ENCODE measurements at places on chromosomes 2 and 18.
A peak's percentile ranks its signal among the peaks of the same experiment; 100 is the strongest.

- DNase-seq, result no peak
Measured at GRCh38 chr2:11677136-11678055, 7.4 kb upstream of the NTSR2 start.

- no peak for DNase-seq
Measured at GRCh38 chr2:157743051-157743450, 114.4 kb upstream of the ACVR1C start.

DNA sequence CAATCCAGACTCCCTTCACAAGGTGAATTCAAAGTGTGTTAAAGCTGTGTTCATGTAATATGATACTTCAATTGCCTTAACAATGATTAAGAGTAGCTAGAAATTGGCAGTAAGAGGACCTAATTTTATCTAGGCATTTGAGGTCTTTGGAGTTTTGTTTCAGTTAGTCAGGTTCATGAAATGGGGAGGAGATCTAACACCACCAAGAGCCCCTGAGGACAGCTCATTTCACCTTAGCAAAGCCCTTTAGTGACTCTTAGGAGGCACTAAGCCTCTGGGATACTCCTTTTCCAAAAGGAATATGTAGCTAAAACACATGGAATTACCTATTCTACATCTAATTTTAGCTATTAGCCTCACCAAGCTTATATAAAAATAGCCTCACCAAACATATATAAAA is 716.5 kb upstream of the RAB6C start:
- no peak for DNase-seq

GRCh38 chr18:21798126-21798525 is 57.5 kb downstream of the MIB1 start:
- DNase-seq, result no peak

- DNase-seq, result no peak
Measured at GRCh38 chr2:135913727-135914365, 37.6 kb upstream of the MCM6 start.

- no peak for DNase-seq
Measured at GRCh38 chr2:169823996-169824372, 721 bp downstream of the METTL5 start.

GRCh38 chr2:20966061-20966595 is 77.7 kb downstream of the APOB start:
- DNase-seq, result no peak

GRCh38 chr2:144448389-144449027 is 71.4 kb downstream of the ZEB2 start:
- no peak for DNase-seq

- DNase-seq, result no peak
Measured at GRCh38 chr2:60649721-60650120, 96.3 kb upstream of the BCL11A start.

GRCh38 chr2:239429473-239430350 is 28.9 kb upstream of the HDAC4 start:
- DNase-seq, result no peak

DNA sequence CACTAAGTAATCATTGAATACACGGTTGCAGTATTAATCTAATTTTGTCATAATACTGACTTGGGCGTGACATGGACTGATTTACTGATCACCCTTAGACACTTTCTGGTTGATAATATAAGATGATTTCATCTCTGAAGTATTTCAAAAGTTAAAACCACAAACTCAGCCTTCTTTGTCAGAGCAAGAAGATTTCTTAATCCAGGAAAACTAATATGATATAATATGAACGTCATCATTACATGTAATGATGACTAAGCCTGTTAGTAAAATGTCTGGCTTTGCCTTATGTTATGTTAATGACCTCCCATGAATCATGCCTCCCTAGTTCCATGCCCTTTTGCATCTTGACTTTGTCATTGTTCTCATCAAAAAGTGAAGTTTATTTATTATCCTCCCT is 1325.0 kb upstream of the CDH2 start:
- DNase-seq, result peak; percentile 71

GRCh38 chr2:60324536-60324935 is 228.9 kb downstream of the BCL11A start:
- DNase-seq, result no peak

DNA sequence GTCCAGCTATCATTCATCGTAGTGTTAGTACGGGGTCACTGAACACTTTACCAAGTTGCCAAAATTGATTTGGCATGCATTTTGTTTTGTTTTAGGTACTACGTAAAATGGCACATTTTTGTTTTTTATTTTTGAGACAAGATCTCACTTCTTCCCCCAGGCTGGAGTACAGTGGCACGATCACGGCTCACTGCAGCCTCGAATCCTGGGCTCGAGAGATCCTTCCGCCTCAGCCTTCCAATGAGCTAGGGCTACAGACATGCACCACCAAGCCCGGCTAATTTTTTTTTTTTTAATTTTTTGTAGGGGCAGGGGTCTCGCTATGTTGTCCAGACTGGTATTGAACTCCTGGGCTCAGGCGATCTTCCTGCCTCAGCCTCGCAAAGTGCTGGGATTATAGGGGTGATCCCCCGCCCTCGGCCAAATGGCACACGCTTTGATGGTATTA is 786 bp downstream of the TAF1B start:
- no peak for DNase-seq

DNA sequence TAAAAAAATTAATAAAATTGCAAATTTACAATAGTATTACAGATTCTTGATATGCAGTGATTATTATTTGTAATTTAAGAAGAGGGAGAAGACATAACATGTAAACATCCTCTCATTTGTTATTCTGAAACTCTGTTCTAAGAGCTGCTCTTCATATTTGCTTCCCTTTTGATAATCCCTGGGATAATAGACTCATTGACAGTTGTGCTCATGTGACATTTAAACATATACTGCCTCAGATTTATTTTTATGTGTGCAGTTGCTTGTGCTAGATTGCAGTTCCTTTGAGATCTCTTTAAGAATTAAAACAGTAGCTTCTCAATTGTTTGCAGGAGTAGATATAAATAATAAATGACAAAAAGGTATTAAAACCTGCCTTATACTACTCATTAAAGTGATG is 605.1 kb upstream of the CNTNAP5 start:
- no peak for DNase-seq

DNA sequence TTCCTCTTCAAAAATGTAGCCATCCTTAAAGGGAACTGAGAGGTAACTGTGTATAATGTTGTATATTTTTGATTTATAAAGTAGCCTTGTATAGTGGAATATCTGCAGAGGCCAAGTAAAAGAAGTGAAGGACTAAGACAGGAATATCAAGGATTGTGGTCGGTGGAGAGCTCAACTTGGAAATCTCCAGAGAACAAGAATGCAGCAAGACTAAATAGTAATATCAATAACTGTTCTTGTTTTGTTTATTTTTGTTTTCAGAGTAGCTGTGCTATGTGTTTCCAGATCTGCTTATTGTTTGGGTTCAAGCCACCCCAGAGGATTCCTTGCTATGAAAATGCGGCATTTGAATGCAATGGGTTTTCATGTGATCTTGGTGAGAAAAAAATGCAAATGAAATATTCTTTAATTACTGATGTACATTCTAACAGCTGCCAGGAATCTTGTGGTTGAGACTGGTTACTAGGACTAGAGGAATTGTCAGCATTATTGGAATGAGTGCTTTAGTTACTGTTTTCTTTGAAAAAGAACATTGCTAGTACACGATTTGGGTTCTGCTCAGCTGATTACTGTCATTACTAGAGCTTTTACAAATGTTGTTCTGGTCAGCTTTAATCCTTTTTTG is 25.0 kb downstream of the FASTKD2 start:
- DNase-seq, result no peak

GRCh38 chr2:2638547-2639220 is 307.6 kb upstream of the MYT1L start:
- DNase-seq, result no peak

DNA sequence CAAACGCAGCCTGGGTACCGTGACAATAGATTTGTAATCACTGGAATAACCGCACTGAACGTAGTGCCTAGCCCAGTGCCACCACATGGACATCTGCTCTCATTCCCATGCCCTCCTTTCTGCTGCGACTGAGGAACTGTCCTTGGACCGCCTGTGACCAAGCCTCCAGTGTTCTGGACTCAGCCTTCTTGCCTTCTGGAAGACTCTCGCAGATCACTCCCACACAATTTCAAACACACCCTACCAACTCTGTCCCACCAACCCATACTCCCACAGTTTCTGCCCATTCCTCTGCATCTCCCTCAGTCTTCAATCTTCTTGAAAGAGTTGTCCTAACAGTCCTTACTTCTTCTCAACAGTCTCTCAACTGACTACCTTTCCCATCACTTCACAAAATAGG is 2.1 kb downstream of the RNF149 start:
- DNase-seq, result no peak

- peak; percentile 17 for DNase-seq
Measured at GRCh38 chr2:70596293-70596692, 42.7 kb upstream of the TGFA start.

DNA sequence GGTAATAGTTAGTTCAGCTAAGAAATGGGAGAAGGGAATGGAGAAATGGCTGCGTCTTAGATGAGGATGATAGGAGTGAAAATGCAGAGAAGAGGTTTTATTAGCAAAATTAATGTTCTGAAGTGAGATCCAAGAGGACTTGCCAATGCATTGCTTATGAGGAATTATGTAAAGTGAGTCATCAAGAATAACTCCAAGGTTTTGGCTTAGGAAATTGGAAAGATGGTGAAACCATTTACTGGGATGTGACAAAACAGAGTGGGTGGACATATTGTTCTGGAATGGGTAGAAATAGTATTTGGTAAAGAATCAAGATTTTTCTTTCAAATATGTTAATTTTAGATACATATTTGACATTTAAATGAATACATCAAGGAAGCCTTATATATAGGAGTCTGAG is 306.6 kb upstream of the CYRIA start:
- DNase-seq, result no peak

DNA sequence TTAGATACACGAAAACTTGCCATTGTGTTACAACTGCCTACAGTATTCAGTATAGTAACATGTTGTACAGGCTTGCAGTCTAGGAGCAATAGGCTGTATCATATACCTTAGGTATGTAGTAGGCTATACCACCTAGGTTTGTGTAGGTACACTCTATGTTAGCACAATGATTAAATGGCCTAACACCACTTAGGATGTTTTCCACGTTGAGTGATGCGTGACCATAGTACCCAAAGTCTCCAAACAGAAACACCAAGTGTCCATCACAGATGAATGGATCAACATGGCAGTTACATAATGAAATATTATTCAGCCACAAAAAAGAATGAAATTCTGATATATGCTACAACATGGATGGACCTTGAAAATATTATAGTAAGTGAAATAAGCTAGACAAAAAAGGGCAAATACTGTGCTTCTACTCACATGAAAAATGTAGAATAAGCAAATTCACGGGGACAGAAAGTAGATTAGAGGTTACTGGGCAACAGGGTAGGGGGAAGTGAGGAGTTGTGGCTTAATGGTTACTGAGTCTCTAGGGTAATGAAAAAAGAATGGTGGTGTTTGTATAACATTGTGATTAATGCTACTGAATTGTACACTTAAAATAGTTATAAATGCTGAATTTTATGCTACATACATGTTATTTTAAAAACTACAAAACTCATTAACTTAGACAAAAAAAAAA is 62.6 kb downstream of the TMEM131 start:
- no peak for DNase-seq

GRCh38 chr18:54742120-54742519 is 86.2 kb upstream of the RAB27B start:
- DNase-seq, result no peak

- DNase-seq, result no peak
Measured at GRCh38 chr2:72846171-72847095, 20.6 kb upstream of the EXOC6B start.

GRCh38 chr2:22885245-22885644 is 499.7 kb upstream of the KLHL29 start:
- DNase-seq, result no peak

- no peak for DNase-seq
Measured at GRCh38 chr2:205568620-205569019, 113.7 kb upstream of the NRP2 start.

GRCh38 chr18:59787998-59788790 is 91.0 kb upstream of the CCBE1 start:
- peak; percentile 68 for DNase-seq

DNA sequence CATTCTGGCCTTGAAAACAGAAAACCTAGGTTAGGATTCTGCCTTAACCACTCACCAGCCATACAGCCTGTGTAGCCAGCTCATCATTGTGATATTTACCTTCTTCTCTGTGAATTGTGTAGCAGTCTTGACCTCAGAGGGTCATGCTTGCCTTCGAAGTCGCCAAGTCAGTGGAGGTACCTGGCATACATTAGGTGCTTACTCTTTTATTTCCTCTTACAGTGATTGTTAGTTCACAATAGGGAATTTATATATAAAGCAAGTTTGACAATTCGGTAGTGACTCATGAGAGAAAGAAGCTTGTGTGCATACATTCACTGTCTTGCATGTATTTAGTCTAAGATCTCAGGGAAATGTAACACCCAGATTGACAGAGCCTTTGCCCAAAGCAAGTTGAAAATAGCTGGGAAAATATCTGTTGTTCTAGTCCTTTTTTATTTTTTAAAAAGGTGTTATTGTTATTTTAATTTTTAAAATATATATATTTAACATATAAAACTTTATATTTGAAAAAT is 290.6 kb downstream of the PTGR3 start:
- no peak for DNase-seq

GRCh38 chr2:152322222-152322621 is 12.8 kb upstream of the FMNL2 start:
- no peak for DNase-seq

DNA sequence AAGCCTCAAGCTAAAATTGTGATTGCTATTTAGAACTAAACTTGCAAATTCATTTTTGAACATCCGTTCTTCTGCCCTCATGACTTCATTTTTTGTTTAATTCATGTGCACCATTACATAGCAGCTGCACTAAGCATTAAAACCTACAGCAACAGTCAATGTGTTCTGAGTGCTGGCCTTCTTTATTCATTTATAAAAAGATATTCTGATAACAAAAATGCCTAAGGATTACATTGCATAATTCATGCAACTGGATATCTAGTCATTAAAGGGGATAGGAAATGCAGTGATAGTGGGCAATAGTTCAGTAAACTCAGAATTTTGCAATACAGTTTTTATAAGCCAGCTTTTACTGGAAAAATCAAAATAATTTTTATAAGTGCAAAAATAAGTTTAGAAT is 294.4 kb upstream of the EPC2 start:
- DNase-seq, result no peak

DNA sequence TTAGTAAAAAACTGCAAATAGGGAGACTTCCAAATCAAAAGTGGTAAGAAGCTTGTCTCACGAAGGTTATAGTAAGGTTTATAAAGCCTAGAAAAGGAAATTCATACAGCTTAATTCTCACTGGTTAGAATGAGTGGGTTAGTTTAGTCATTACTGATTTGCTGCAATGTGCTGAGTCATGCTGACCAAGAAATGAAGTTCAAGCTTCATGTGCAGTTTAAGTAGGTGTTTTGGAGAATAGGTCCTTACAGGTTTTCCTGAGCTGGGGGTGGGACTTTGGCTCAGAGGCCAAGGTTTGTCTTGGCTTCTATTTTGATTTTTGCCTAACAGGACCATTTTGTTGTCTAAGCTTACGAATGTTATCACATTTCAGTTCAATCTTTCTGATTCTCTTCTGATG is 15.1 kb downstream of the CLIP4 start:
- DNase-seq, result peak; percentile 65

- DNase-seq, result peak; percentile 28
Measured at GRCh38 chr18:74351354-74351753, 35.7 kb downstream of the C18orf63 start.

GRCh38 chr2:192090911-192091310 is 103.8 kb downstream of the TMEFF2 start:
- DNase-seq, result no peak

GRCh38 chr2:99425022-99425421 is 64.8 kb downstream of the REV1 start:
- peak; percentile 69 for DNase-seq

- no peak for DNase-seq
Measured at GRCh38 chr18:50401888-50402287, 27.0 kb downstream of the SKA1 start.
